Esophagus squamous epithelium (tissue), 5 donors: ENCODE measurements at places on chromosomes 3 and 15. TPM values are rescaled to one million over a fixed set of nuclear protein-coding genes. Genes with fewer than 3 reads are reported as not detected.

Gene FOXL2NB
- total RNA-seq: 1.1 TPM

Gene SERPINI2
- total RNA-seq: 1.1 TPM

Gene GOLGA6L9
- 15.3 TPM for total RNA-seq

Gene ADAMTS17
- 4.5 TPM for total RNA-seq

Gene UBE3A
- total RNA-seq: 36.7 TPM

Gene GOLGA6A
- total RNA-seq: not detected

Gene STAC
- total RNA-seq: 0.15 TPM

Gene ZWILCH
- 4.5 TPM for total RNA-seq

Gene GPR62
- total RNA-seq: 0.38 TPM

Gene KCNMB2
- not detected for total RNA-seq

Gene GPR160
- 0.88 TPM for total RNA-seq

Gene CYP1A2
- not detected for total RNA-seq

Gene ARHGAP31
- 9.3 TPM for total RNA-seq

Gene GPR87
- 46.0 TPM for total RNA-seq

Gene CEMIP
- 9.0 TPM for total RNA-seq

Gene PARP15
- total RNA-seq: 0.08 TPM

Gene UBAP1L
- total RNA-seq: 6.3 TPM

Gene DAZL
- not detected for total RNA-seq

Gene SPINK8
- not detected for total RNA-seq

Gene TUSC7
- total RNA-seq: not detected
